ENCODE measurements at places on chromosomes 13 and 19.

DNA sequence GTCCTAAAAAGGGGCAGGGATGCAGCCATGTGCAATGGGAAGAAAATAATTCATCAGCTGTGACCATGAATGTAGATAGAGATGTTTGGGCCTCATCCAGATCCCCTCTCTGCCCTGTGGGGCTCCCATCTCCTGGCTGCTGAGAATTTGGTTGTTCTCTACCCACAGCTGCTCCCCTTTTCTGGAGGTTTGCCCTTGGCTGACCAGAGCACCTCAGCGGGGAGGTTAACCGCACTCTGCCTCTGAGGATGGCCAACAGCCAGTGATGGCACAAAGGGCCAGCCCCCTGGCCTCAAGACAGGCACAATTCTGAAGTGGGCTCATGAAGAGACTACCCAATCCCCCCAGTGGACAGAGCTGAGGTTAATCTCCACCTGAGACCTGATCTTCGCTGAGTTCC, 61.5 kb upstream of the SERP2 start:
- no peak for DNase-seq

- no peak for DNase-seq
Measured at GRCh38 chr13:50171590-50172282, 156.5 kb downstream of the KCNRG start.

- no peak for DNase-seq
Measured at GRCh38 chr13:88461272-88462009, 790.3 kb downstream of the SLITRK5 start.

- DNase-seq = no peak
Measured at GRCh38 chr19:17681505-17682125, 6.5 kb downstream of the UNC13A start.

GRCh38 chr13:51771418-51772104, 32.4 kb downstream of the DHRS12 start:
- DNase-seq = no peak

All from NCI-H1694 (cell line).